ENCODE measurements at places on chromosomes 16 and 17. TPM values are rescaled to one million over a fixed set of nuclear protein-coding genes. Genes with fewer than 3 reads are reported as not detected.

The TNK1 gene
- 3.6 TPM for total RNA-seq

The ZNF385C gene
- total RNA-seq = not detected

The C16orf96 gene
- total RNA-seq = not detected

The ZNF469 gene
- total RNA-seq = 1.0 TPM

The HOXB5 gene
- 0.17 TPM for total RNA-seq

The C17orf50 gene
- total RNA-seq = not detected

The RABEP1 gene
- 72.3 TPM for total RNA-seq

The TEX14 gene
- 0.05 TPM for total RNA-seq

The SPEM1 gene
- total RNA-seq = not detected

The SLC38A8 gene
- total RNA-seq = not detected

The NGFR gene
- not detected for total RNA-seq

The C17orf67 gene
- 4.1 TPM for total RNA-seq

The ANKRD40CL gene
- total RNA-seq = not detected

The CMTM1 gene
- total RNA-seq = 2.7 TPM

The PYY gene
- total RNA-seq = not detected

DNA sequence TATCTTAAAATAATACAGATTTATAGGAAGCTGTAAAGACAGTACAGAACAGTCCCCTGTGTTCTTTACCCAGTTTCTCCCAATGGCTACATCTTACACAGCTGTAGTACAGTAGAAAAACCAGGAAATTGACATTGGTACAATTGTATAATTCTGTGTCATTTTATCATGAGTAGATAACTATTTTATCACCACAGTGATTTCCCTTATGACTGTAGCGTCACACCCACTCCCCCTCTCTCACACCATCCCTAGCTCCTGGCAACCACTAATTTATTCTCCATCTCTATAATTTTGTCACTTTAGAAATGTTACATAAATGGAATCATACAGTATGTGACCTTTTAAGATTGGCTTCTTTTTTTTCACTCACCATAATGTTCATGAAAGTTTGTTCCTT lies 30.9 kb downstream of the CLTC start:
- DNase-seq = no peak

- DNase-seq = peak; percentile 41
Measured at GRCh38 chr17:61335845-61336655, 63.6 kb upstream of the TBX2 start.

DNA sequence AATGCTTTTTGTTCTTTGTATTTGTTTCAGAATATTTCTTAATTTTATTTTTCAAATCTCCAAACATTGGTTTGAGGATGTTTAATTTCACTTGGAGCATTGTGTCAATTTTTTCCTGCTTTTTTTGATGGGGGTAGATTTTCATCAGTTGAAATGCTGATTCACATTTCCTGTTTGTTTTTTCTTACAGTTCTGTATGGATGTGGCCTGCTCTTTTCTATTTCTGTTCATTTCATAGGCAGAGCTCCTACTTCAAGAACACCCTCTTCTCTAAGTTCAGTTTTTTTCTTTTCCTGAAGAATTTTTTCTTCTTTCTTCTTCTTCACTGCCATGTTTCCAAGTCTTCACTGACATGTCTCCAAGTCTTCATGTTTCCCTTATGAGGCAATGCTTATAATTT lies 8.8 kb downstream of the MBTD1 start:
- peak; percentile 7 for DNase-seq

GRCh38 chr17:5055543-5055942 lies 20.3 kb upstream of the SLC52A1 start:
- no peak for DNase-seq

GRCh38 chr17:49887744-49888360 lies 40.0 kb upstream of the TAC4 start:
- no peak for DNase-seq

GRCh38 chr17:75795820-75796607 lies 11.4 kb downstream of the UNK start:
- DNase-seq = no peak

- DNase-seq = no peak
Measured at GRCh38 chr17:20952183-20952582, 90.6 kb downstream of the USP22 start.

DNA sequence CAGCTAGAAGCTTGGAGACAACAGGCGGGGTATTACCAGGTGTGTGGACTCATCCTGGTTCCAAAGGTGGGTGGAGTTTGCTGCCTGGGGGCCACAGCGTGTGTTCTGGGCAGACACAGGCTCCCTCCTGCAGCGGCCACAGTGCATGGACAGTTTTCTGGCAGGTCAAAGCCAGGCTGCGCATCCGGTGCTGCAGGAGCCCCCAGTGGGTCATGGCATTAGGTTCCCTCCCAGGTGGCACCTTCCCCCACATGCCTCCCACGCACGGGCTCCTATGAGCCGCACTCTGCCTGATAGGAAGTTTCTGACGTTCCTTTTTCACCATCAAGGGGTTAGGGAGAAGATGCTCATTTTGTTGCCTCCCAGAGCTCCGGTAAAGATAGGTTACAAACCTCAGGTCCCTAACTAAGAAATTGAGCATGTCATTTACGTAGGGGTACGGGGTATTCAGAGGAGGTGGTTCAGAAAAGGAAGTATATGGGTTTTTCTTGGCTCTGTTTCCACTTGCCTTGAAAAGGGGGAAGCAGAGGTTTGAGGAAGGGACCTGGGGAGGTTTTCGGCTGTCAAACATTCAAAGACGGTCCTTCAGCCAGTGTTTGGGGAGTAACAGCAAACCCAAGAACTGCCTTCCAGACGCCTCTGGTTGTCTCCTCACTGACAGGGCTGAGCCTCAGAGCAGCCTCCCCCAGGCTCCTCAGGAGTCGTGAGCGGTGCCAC lies 32.7 kb upstream of the NAT9 start:
- DNase-seq = no peak

- DNase-seq = no peak
Measured at GRCh38 chr17:74094651-74095050, 108.8 kb upstream of the RPL38 start.

- peak; percentile 90 for DNase-seq
Measured at GRCh38 chr17:69870091-69870530, 204.9 kb upstream of the KCNJ16 start.

DNA sequence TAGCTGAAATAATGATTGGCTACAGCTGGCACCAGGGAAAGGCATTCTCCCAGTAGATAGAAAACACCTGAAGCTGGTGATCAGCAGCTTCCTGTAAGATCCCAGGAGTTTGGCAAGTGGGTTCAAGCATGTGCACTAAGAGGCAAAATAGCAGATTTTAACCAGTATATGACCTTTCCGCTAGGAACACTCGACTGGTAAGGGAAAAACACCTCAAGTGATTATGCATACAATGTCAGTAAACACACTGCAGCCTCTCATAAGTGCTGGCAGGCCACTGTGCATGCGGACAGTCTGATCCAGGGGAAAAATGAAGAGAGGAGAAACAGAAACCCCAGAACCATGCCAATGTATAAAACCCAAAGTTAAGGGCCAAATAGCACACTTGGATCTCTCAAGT lies 49.0 kb upstream of the HLF start:
- no peak for DNase-seq

GRCh38 chr17:9788601-9789000 lies 2.8 kb downstream of the DHRS7C start:
- DNase-seq = no peak

GRCh38 chr17:37781451-37781850 lies 36.6 kb upstream of the HNF1B start:
- no peak for DNase-seq

- DNase-seq = no peak
Measured at GRCh38 chr17:73188011-73188410, 4.8 kb upstream of the COG1 start.

- DNase-seq = no peak
Measured at GRCh38 chr17:22217135-22217534, 524.8 kb downstream of the KCNJ18 start.

DNA sequence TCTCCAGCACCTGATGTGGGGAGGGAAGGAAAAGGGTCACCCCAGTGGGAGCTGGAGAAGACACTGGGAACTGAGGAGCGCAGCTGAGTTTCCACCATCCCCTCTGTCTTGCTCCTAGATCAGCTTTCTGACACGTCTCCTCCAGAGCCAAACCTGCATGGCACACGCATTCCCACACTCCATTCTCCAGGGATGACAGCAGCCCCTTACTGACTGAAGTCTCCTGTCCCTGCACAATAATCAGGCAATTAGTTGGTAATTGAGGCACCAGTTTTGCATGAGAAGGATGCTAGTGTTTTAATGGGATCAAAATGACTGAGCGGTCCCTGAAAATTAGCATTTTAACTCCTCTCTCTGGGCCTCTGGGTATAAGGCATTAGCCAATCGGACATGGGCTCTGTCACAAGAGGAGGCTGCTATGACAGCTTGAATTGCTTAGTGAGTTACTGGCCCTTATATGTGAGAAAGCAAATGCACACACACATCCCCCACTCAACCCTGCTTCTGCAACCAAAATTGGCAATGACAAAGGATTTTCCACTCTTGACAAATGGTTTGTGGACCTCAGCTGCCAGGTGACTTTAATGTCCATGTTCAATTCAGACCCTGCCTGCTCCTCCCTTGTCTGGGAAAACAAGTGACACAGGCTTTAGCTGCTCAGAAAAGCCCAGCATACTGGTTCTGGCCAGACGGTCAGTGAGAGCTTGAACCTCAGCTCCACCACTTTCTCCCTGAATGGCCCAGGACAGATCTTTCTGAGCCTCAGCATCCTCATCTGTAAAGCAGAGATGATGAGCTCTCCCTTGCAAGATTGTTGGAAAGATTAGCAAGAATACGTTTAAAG lies 57.2 kb upstream of the SREBF1 start:
- DNase-seq = no peak

DNA sequence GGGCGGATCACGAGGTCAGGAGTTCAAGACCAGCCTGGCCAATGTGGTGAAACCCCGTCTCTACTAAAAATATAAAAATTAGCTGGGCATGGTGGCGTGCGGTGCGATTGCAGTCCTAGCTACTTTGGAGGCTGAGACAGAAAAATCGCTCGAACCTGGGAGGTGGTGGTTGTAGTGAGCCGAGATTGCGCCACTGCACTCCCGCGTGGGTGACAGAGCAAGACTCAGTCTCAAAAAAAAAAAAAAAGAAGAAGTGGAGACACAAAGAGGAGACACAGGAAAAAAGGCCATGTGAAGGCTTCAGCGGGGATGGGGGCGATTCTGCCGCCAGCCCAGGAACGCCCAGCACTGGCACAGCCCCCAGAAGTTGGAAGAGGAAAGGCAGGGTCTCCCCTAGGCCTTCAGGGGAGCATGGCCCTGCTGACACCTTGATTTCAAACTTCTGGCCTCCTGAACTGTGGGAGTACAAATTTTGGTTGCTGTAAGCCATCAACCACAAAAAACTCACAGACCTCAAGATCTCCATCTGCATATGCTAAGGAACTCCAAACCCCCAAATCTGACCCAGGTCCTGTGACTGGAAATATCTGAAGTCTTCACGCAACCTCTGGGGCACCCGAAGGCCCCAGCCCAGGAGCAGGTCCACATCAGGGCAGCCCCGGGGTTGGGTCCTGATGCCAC lies 7.0 kb downstream of the SGSH start:
- DNase-seq = no peak

DNA sequence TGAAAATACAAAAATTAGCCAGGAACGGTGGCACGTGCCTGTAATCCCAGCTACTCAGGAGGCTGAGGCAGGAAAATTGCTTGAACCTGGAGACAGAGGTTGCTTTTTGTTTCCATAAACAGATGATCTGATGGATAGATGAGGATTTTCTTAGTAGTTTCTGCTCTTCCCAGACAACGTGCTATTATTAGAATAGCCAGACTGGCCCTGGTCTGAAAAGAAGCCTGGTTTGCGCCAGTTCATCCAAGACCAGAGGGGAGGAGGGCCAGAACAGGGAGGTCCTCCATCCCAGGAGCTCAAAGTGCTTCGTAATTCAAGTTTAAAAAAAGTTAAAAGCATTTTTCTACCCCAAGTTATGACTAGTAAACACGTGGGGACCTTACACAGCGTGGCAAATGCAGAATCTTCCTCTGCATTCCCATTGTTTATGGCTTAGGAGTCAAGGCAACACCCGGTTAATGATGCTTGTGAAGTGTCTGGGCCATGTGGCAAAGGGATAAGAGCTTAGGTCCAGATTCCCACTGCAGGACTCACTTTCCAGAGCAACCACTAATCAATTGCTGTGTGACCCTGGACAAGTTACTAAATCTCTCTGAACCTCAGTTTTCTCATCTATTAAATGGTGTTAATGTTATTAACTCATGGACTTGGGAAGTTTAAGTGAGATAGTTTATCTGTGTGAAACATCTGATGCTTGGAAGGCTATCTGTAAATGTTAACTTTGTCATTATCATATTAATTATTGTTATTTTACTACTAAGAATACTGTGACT lies 205.4 kb downstream of the CCDC182 start:
- no peak for DNase-seq

DNA sequence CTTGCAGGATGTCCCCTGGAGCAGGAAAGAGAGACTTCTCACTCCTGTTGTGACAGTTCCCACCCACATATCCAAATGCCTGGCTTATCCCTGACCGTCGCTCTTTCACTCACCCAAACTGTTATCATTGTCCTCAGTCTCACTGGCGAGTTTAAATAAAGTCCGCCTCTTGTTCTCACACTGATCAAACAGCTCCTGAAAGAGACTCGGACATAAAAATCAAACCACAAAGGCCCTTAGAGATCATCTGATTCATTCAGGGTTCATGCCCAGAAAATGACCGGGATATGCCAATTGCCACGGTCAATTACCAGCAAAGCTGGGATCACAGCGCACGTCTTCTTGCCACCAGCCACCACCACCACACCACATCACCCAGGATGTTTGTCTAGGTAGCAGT lies 19.9 kb downstream of the GGA3 start:
- DNase-seq = no peak

GRCh38 chr16:4365014-4365406 lies 6.6 kb upstream of the VASN start:
- DNase-seq = no peak

DNA sequence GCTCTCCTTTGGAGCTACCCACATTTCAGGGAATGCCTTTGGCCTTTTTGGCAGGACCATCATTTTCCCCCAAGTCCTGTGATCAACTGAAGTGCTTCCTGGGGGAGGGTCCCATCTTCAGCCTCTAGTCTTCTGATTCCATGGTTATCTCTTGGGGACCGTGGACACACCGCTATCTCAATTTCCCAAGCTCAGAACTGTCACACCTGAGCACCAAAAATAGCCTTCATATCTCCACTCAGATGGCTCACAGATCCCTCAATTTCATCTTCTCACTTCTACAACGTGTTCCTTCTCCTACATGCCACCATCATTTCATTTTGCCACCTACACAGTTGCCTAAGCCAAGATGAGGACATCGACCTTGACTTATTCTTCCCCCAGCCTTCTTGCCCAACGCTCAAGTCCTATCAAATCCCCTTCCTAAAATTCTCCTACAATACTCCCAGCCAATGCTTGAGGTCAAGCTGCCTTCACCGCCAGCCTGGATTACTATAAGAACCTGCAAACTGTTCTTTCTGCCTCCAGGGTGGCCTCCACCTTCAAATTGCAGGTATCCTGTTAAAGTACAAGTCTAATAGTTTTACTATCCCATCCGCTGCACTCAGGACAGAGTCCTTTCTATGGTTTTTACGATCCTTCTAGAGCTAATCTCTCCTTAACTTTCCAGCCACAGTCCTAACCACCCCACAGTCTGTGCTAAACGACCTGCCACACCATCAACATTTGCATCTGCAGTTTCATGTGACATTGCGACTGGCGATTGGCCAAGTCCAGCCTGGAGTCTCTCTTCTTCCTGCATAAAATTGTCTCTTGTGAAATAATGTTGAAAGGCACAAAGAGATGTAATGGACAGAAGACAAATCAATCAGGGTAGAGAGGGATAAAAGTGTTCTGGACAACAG lies 6.2 kb downstream of the ATP6V0D1 start:
- no peak for DNase-seq

- DNase-seq = no peak
Measured at GRCh38 chr17:19706791-19707727, 9.3 kb downstream of the SLC47A2 start.
